H54 (cell line): ENCODE measurements at places on chromosomes 5 and 9.
A peak's percentile ranks its signal among the peaks of the same experiment; 100 is the strongest.

- no peak for DNase-seq
These were observed 177.1 kb downstream of the ATP10B start for GRCh38 chr5:160674901-160675300.

GRCh38 chr5:19977099-19977498 lies 10.9 kb downstream of the CDH18 start:
- DNase-seq, result no peak

GRCh38 chr5:127425037-127425436 lies 92.4 kb upstream of the PRRC1 start:
- DNase-seq, result no peak

GRCh38 chr5:111472579-111472978 lies 39.8 kb downstream of the STARD4 start:
- DNase-seq, result no peak

GRCh38 chr5:151461312-151461711 lies 13.9 kb downstream of the SLC36A1 start:
- DNase-seq, result no peak

- peak; percentile 37 for DNase-seq
These were observed 12.7 kb upstream of the DNAH5 start for GRCh38 chr5:13957032-13957645.

GRCh38 chr9:111036429-111036789 lies 1.9 kb downstream of the LPAR1 start:
- DNase-seq, result no peak

DNA sequence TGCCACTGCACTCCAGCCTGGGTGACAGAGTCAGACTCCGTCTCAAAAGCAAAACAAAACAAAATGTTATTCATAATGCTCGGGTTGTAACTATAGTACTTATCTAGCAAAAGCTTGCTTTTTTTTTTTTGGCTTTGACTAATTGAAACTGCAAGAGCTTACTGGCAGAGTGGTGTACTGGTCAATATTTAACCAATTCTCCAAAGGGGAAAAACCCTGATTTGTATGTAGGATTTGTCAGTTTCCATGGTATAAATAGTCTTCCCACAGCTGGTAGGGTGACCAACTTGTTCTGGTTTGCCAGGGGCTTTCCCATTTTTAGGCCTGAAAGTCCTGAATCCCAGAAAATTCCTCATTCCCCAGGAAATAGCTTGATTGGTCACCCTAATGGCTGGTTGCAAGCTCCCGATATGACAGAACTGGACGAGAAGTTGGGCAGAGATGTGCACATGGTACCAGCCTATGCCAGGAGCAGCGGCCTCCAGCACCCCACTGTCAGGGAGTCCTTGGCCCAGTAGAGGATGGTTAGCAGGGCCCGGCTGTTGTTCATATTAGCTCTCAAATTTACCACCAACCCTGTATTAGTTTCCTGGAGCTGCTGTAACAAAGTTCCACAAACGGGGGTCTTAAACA lies 58.0 kb downstream of the FXN start:
- no peak for DNase-seq

GRCh38 chr5:176899946-176900779 lies 1.0 kb upstream of the HK3 start:
- DNase-seq, result no peak

DNA sequence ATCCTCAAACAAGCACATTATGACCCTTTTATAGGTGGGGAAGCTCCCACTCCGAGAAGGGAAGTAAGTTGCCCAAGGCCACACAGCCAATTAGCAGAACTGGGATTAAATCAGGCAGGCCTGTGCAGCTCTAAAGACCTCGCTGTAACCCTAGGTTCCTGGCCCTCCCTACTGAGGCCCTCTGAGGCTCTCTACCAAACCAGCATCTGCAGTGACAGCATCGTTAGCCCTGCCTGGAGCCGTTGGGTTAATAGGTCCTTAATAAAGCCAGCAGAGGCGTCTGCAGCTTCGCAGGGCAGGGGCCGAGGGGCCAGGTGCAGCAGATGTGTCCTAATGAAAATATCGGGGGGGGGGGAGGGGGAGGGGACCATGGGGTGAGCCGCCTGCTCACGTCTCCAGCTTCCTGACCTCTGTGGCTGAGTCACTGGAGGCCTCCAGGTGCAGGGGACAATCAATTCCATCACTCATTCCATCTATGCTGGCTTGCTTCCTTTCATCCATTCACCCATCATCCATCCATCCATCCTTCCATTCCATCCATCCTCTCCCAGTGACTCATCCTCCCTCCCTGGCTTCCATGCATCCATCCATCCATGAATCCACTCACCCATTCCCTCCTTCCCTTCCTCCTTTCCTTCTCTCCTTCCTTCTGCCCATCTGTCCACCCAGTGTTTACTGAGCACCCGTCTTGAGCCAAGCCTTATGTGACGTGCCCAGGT lies 203.9 kb downstream of the C9orf50 start:
- DNase-seq, result no peak

DNA sequence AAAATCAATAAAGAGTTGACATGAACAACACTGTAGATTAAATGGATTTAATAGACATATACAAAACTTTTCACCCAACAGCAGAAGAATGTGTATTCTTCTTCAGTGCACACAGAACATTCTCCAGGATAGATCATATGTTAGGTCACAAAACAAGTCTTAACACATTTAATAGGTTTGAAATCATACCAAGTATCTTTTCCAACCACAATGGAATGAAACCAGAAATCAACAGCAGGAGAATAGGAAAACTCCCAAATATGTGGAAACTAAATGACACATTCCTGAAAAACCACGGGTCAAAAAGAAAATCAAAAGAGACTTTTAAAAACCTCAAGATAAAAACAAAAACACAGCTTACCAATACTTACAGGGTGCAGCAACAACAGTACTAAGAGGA lies 790.1 kb upstream of the ZNF608 start:
- no peak for DNase-seq

GRCh38 chr9:38408719-38409118 lies 15.5 kb downstream of the IGFBPL1 start:
- no peak for DNase-seq

GRCh38 chr5:15518786-15519185 lies 18.8 kb downstream of the FBXL7 start:
- no peak for DNase-seq

DNA sequence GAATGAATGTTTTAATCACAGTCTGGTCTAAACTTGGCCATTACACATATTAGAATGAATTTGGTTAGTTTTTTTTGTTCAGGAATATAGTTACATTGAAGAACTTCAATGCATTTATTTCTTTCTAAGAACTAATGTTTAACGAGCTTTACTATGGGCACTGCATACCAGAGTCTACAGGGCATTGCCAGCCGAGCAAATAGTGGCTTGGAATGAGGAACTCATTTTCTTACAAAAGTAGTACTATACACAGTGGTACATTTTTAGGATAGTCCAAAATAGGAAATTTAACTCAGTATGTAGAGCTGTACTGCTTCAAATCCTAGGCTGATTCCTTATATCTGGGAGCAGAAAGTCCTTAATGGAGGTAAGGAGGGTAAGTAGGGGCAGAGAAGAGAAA lies 155.4 kb downstream of the CARTPT start:
- DNase-seq, result no peak

DNA sequence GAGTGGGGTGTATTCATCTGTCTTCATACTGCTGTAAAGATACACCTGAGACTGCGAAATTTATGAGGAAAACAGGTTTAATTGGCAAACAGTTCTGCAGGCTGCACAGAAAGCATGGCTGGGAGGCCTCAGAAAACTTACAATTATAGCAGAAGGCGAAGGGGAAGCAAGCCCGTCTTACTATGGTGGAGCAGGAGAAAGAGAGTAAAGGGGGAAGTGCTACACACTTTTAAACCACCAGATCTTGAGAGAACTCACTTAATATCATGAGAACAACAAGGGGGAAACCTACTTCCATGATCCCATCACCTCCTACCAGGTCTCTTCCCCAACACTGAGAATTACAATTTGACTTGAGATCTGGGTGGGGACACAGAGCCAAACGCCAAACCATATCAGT lies 12.5 kb upstream of the NREP start:
- DNase-seq, result no peak

GRCh38 chr5:67301285-67301903 lies 104.8 kb upstream of the CD180 start:
- DNase-seq, result peak; percentile 12

- no peak for DNase-seq
These were observed 97.6 kb downstream of the TLE1 start for GRCh38 chr9:81591791-81592190.

- no peak for DNase-seq
These were observed 125.8 kb upstream of the SLC25A48 start for GRCh38 chr5:135708481-135709207.

GRCh38 chr5:17326600-17327037 lies 109.2 kb downstream of the BASP1 start:
- DNase-seq, result no peak

DNA sequence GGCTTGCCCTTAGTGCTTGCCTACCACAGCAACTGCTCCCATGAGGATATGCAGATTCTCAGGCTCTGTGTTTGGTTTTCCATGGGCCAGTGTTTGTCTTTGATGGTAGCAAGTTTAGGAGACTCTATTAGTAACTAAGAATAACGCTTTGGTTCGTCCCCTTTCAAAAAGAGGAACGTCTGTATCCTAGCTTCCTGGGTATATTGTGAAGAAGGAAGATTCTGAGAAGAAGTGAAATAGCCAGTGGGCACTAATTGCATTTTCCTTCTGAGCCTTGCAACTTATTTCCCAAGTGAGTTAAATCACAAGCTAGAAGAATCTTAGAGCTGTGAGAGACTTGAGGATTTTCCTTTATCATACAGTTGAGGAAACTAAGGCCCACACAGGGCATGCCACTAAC lies 376.8 kb downstream of the PIK3R1 start:
- DNase-seq, result no peak

- DNase-seq, result no peak
These were observed 44.2 kb downstream of the SMC2 start for GRCh38 chr9:104138243-104138868.

DNA sequence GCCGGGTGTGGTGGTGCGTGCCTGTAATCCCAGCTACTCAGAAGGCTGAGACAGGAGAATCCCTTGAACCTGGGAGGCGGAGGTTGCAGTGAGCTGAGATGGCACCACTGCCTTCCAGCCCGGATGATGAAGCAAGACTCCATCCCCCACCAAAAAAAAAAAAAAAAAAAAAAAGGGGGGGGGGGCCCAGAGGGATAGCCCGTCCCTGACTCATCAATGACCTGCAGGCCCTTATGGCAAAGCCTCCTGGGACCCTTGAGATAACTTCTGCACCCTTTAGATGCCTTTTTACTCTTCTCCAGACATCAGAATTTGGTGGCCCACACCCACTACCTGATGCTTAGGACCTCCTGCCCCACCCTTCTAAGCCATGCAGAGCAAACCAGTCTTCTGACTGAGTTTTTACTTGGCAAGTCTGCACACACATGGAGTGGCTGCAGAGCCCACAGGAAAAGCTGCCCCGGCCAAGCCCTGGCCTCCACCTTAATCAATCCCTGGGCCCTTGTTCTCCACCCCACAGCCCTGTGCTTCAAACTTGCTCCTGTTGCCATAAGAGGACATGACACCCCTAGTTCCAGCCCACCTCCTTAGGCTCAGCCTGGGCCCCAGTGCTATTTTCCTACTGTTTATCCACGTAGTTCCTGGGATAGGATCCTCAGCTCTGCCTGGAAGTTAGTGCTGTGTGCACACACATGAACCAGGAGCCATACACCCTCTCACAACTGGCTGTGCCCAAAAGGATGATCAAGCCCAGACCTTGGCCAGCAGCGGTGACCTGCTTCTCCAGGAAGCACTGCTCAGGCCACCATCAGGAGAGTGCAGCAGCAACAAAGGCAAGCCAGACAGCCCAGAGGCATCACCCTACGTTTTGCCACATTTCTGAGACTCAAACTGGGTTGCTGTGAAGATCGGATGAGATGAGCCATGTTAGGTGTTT lies 5.1 kb downstream of the MGAT1 start:
- no peak for DNase-seq

GRCh38 chr5:151007430-151008209 lies 12.8 kb upstream of the GPX3 start:
- no peak for DNase-seq

GRCh38 chr5:96473155-96473554 lies 40.1 kb upstream of the PCSK1 start:
- no peak for DNase-seq

DNA sequence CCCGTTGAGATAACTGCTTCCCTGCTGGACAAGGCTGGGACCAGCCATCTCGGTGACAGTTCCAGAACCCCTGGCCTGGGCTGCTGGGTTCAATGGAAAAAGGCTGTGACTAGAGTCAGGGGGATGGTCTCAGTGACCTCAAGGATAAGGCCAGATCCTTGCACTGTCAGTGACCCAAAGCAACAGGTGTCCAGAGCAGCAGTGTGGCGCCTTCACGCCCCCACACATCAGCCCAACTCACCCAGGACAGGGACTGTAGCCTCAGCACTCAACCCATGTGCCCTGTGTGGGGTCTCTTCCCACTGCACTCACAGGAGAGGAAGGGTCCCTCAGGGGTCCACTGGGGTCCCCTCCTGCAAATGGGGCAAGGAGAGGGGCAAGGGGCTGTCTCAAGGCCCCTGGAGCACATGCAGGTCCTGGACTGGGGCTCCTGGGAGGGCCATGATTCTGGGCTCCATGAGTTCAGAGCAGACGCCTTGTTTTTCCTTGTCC lies 698 bp upstream of the LCN2 start:
- no peak for DNase-seq

DNA sequence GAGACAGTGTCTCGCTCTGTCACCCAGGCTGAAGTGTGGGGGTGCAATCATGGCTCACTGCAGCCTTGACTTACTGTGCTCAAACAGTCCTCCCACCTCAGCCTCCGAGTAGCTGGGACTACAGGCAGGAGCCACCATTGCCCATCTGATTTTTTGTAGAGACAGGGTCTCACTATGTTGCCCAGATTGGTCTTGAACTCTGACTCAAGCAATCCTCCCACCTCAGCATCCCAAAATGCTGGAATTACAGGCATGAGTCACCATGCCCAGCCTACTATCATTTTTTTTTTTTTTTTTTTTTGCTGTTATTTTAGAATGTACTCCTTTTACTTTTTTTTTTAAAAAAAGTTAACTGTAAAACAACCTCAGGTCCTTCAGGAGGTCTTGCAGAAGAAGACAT lies 449.0 kb downstream of the CCDC171 start:
- no peak for DNase-seq

DNA sequence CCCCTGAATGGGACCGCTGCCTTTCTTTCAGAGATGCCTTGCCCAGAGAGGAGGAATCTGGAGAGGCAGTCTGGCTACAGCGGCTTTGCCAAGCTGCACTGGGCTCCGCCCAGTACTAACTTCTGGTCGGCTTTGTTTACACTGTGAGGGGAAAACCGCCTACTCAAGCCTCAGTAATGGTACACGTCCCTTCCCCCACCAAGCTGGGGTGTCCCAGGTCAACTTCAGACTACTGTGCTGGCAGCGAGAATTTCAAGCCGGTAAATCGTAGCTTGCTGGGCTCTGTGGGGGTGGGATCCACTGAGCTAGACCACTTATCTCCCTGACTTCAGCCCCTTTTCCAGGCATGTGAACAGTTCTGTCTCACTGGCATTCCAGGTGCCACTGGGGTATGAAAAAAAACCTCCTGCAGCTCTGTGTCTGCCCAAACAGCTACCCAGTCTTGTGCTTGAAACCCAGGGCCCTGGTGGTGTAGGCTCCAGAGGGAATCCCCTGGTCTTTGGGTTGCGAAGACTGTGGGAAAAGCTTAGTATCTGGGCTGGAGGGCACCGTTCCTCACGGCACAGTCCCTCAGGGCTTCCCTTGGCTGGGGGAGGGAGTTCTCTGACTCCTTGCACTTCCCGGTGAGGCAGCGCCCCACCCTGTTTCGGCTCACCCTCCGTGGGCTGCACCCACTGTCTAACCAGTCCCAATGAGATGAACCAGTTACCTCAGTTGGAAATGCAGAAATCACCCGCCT lies 171.2 kb downstream of the CWC27 start:
- no peak for DNase-seq
